ENCODE measurements at places on chromosomes 16 and 17. TPM values are rescaled to one million over a fixed set of nuclear protein-coding genes. Genes with fewer than 3 reads are reported as not detected.

DNA sequence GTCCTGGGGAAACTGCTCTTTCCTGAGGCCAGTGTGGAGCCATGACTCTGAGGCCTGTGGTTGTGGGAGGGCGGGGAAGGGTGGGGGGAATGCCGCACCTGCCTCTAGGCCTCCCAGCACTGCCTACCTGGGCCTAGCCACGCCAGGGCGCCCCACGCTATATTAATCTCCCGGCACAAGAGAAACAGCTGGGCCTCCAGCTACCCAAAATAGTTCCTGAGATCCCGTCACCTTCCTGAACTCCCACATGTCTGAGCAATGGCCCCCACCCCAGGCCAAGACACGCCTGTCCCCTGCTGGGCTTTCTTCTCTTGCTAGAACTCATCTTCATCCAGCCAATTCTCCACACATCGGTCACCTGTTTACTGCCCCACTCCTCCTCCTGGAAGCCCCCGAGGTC, 13.0 kb upstream of the MTSS2 start:
- no peak for DNase-seq

- DNase-seq = no peak
Measured at GRCh38 chr17:76797241-76797840, 59.4 kb downstream of the MFSD11 start.

DNA sequence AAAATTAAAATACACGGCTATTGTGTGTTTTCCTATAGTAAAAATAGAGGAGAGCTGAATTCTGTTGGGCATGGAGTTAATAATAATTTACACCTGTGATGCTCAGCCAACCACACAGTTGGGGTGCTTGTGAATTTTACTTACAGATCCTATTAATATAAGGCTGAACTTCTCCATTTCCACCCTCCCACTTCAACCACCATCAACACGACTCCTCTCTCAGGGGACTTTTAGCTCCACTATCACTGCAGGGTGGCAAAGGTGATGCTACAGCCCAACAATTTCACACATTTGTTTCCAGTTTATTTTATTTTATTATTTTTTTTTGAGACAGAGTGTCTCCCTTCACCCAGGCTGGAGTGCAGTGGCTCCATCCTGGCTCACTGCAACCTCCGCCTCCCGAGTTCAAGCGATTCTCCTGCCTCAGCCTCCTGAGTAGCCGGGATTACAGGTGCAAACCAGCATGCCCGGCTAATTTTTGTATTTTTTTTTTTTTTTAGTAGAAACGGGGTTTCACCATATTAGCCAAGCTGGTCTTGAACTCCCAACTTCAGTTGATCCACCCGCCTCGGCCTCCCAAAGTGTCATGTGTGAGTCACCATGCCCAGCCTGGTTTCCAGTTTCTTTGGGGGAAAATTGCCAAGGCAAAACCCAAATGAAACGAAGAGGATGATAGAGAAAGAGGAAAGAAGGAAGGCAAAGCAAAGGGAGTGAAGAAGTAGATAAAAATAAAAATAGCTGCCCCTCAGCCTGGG, 57.9 kb downstream of the GNA13 start:
- no peak for DNase-seq

- DNase-seq = no peak
Measured at GRCh38 chr16:57739756-57740422, 4.3 kb downstream of the KATNB1 start.

DNA sequence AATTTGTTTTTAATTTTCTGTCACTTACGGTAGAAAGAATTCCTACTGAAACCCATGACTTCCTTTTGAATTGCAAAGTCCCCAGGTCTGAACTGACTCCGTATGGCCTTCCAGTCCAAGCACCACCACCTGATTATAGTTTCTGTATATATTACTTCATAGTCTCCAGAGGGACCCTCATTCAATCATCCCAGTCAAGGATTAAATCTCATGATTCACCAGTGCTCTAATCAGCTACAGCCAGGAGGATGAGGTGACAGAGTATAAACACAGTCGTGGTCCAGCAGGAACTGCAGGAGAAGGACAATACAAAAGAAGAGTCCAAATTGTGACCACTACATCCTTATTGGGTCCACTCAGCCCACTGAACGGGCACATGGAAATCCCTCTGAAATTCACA, 418.9 kb upstream of the C16orf82 start:
- DNase-seq = no peak

- no peak for DNase-seq
Measured at GRCh38 chr16:87628940-87629339, 26.6 kb downstream of the JPH3 start.

DNA sequence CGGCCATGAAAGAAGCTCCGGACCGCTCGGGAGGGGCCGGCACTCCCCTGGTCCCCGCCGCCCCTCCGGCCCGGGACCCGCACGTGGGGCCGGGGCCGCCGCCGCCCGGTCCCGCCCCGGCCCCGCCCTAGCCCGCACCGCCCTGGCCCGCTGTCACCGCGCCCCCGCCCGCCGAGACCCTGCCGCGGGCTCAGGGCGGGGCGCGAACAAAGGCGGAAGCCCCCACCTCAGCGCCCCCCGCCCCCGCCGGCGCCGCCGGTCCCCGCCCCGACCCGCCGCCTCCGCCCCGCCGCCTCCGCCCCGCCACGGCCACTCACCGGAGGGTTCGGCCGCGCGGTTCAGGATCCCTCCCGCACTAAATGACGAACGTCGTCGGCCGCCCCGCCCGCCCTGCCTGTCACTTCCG, at the start of gene ARHGDIA:
TSS of gene ARHGDIA (minus strand) at position 357 of the 406 bp plus-strand sequence. CDS start 1,407 bp downstream, outside the sequence.
- no peak for DNase-seq

DNA sequence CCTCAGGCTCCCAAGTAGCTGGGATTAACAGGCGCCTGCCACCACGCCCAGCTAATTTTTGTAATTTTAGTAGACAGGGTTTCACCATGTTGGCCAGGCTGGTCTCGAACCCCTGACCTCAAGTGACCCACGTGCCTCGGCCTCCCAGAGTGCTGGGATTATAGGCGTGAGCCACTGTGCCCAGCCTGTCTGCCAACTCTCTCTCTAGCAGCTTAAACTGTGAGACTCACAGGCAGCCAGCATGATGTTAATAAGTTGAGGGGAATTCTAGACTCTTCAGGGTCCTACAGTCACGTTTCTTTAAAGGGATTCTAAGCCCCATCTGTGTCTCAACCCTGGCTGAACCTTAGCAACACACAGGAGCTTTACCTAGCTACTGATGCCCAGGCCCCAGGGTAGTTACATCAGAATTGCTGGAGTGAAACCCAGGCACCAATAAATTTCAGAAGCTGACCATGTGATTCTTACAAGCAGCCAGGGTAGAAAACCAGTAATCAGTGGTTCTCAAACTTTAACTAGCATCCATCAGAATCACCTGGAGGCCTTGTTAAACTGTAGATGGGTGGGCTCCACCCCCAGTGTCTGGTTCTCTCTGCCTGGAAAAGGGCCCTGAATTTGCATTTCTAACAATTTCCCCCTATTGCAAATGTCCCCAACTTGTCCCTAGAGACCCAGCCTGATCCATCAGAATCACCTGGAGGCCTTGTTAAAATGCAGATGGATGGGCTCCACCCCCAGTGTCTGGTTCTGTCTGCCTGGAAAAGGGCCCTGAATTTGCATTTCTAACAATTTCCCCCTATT, 30.7 kb downstream of the GPRC5B start:
- DNase-seq = no peak

GRCh38 chr17:82884341-82884969, 44.6 kb upstream of the ZNF750 start:
- peak; percentile 25 for DNase-seq

GRCh38 chr16:69798466-69798865, 36.3 kb downstream of the WWP2 start:
- no peak for DNase-seq

Gene STH
- total RNA-seq = not detected

DNA sequence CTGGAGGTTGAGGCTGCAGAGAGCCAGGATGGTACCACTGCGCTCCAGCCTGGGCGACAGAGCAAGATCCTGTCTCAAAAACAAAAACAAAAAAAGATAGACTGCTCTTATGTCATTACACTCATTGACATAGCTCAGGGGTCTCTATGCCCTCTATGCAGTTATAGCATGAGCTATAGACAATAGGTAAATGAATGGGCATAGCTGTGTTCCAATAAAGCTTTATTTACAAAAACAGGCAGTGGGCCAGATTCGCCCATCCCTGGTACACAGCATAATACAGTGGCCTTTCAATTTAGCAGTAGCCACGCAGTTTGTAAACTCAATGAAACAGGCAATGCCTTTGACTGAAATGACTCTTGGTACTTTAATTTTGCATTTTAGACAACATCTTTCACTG, 51.5 kb downstream of the XYLT1 start:
- no peak for DNase-seq

Gene TP53TG3F
- 0.30 TPM for total RNA-seq

GRCh38 chr17:55629995-55630394, 92.7 kb downstream of the TMEM100 start:
- no peak for DNase-seq

Gene TELO2
- 60.0 TPM for total RNA-seq

GRCh38 chr17:4488989-4489595, 9.6 kb upstream of the SPNS2 start:
- no peak for DNase-seq

GRCh38 chr17:77329741-77330531, 189.2 kb downstream of the SEC14L1 start:
- no peak for DNase-seq

DNA sequence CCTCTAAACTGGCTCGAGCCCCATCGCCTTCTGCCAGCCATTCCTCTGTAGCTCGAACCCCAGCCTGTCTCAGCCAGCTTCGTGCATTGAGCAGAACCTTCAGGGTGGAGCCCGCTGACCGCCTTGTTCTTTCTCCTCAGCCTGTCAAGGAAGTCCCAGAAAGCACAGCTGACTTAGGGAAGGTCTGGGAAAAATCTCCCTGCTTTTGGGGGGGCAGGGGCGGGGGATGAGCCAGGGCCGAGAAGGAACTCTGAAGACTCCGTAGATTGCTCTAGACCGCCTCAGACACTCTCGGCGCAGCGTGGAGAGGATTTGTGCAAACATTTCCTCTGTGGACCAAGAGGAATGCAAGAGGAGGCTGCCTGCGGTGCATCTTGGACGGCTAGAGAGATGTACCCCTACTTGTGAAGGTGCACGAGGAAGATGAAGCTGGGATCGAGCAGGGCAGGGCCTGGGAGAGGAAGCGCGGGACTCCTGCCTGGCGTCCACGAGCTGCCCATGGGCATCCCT, at the start of gene GLP2R:
TSS of gene GLP2R (plus strand) at position 284 of the 510 bp plus-strand sequence. CDS start at position 424, 140 bp downstream.
- DNase-seq = no peak

Gene LRRC75A
- 1.2 TPM for total RNA-seq

DNA sequence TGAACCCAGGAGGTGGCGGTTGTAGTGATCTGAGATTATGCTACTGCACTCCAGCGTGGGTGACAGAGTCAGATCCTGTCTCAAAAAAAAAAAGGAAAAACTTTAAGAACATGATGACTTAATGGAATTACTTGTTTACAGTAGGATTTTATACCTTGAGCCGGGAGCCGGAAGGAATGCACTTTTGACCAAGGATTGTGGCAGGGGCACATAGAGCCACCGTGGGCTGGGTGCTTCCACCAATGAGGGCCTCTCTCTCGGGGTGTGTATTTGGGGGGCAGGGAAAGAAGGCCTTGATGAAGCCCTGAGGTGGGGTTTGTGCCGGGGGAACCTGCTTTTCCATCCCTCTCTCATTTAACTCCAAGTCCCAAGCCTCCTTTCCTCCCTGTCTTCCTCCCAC, 6.7 kb upstream of the NAGPA start:
- no peak for DNase-seq

Gene GCGR
- not detected for total RNA-seq

Gene HOXB1
- total RNA-seq = not detected

Gene TOM1L1
- total RNA-seq = 2.6 TPM

Gene FKBP10
- 0.42 TPM for total RNA-seq

DNA sequence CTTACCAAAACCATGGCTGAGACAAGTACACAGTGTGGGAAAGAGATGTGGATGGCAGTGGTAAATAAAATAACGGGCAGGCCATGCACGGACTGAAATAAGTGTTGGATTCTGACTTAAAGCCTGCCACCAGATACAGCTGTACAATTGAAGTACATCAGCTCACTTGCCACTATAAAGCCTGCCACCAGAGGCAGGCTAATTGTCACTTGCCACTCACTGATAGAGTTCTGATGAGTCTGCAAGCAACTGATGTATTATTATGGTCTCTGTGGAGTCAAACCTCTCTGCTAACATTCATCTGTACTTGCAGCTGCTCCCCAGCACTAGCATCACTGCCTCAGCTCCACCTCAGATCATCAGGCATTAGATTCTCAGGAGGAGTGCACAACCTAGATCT, 93.0 kb downstream of the CYTH1 start:
- DNase-seq = no peak

Gene KRT32
- not detected for total RNA-seq
